Amygdala (tissue), 56 donors: ENCODE measurements at places on chromosomes 6 and 20.

GRCh38 chr6:48986845-48987244, 476.2 kb downstream of the MMUT start:
- DNase-seq, result no peak

- peak; percentile 61 for DNase-seq
Measured at GRCh38 chr6:26157251-26158075, 70.2 kb downstream of the HFE start.

DNA sequence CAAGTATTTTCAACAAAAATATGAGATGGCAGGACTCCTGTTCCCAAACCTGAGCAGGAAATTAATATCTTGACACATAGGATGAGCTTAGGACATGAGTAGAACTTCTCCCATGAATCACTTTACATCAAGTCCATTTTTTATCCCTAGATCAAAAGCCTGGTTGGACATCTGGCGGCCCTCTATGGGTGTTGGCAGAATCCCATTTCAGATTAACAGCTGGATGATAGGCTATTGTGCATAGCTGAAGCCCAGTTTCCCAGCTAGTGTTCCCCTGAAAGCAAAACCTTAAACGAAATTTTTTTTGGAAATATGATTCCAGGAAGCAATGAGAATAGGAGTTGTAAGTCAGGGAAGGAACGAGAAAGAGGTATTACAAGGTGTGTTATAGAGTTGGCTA, 449.4 kb upstream of the CHD6 start:
- no peak for DNase-seq

DNA sequence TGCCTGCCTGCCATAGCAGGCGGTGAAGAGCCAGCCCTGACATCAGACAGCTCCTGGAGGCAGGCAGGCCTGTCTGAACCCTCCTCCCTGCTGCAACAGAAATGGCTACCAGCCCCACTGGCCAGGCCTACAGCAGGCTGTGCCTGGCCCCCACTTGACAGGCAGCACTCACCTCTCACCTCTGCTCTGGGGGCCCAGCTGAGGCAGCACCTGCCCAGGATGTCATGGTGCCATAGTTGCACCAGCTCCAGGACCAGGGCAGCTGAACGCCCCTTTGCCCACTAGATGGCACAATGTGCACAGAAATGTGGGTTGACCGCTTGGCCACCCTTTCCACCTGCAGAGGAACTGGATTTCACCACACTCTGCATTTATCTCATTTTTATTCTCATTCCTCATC, 30.6 kb downstream of the MRPL14 start:
- peak; percentile 55 for DNase-seq

GRCh38 chr6:166989427-166990032, 9.7 kb upstream of the CEP43 start:
- DNase-seq, result no peak

DNA sequence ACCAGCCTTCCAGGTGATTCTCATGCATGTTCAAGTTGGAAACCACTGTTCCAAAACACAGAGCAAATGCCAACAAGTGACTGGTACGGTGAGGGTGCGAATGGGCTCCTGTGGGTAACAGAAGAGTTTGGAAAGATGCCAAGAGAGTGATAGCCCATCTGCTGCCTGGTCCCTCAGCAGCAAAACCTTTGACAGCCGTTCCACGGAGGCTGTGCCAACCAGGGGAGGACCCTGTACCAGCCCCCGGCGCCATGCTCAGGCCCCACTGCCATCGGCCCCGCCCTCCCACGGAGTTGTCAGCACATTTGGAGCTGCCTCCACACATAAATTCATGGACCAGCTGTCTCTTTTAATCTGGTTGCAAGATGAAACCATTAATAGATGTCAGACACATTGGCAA, 4.4 kb upstream of the PTPRT start:
- DNase-seq, result no peak

- no peak for DNase-seq
Measured at GRCh38 chr6:131197716-131198115, 62.4 kb downstream of the AKAP7 start.

GRCh38 chr20:63232235-63233060, 3.3 kb upstream of the BIRC7 start:
- no peak for DNase-seq

DNA sequence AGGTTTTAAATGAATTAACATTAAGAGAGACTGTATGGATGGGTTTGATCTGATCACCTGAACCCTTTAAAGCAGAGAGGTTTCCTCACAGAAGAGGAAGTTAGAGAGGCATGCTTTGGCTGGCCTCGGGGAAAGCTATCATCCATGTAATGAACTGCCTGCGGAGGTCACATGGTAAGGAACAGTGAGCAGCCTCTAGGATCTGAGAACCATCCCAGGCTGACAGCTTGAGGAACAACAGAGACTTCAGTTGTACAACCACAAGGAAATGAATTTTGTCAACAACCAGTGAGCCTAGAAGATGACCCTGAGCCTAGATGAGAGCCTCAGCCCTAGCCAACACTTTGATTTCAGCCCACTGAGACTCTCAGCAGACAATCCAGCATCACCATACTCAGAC, 2.9 kb upstream of the COL21A1 start:
- DNase-seq, result no peak

DNA sequence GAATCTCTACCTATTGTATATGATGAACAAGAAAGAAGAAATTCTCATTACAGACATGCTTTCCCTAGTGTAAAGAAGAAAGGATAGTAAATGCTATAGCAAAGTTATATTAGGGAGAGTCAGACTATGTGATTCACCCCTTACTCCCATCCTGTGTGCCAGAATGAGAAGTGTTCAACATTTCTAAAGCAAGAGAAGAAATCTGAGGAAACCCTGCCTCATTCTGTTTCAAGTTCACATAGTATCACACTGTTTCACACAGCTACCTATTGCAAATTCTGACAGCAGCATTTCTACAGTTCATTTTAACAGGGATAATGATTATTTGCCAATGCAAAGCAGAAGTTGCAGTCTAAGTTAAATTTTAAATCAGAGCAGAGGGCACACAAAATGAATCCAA, 267.2 kb upstream of the TCF21 start:
- DNase-seq, result no peak

DNA sequence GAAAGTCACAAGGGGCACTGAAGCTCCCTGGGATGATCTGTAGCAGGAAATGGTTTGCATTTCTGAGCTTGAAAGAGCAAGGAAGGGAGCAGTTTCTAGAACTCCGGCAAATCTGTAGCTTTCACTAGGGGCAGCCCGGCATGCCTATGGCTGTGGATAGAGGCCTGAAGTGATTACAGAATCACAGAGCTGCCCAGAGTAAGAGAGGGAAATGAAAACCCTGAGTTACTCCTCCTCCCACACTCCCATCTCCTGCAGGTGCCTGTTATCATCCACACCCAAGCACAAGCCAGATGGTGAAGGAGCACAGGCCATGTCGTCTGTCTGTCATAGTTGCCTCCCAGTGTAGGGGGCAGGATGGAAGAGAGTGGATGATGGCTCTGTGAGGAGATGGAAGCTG, 37.1 kb downstream of the HLA-F start:
- no peak for DNase-seq

- DNase-seq, result no peak
Measured at GRCh38 chr20:60096166-60096565, 137.9 kb downstream of the CDH26 start.

DNA sequence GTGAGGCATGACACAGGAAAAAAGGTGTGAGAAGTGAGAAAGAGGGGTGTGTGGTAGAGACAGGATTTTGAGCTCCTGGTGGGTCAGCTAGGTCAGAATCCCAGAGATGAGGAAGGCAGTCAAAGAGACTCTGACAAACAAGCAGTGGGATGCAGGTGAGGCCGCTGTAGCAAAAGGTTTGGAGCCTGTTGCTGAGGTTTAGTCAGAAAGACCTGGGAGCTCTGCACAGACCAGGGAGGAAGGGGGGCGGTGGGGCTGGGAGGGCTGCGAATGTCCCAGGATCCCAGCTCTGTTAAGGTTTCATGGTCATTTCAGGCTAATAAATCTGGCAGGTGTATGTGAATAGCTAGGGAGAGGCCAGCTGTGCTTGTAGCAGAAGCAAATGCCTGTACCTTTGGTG, 373.9 kb upstream of the SYNCRIP start:
- DNase-seq, result no peak

GRCh38 chr6:112202639-112203341, 51.6 kb downstream of the LAMA4 start:
- DNase-seq, result no peak

DNA sequence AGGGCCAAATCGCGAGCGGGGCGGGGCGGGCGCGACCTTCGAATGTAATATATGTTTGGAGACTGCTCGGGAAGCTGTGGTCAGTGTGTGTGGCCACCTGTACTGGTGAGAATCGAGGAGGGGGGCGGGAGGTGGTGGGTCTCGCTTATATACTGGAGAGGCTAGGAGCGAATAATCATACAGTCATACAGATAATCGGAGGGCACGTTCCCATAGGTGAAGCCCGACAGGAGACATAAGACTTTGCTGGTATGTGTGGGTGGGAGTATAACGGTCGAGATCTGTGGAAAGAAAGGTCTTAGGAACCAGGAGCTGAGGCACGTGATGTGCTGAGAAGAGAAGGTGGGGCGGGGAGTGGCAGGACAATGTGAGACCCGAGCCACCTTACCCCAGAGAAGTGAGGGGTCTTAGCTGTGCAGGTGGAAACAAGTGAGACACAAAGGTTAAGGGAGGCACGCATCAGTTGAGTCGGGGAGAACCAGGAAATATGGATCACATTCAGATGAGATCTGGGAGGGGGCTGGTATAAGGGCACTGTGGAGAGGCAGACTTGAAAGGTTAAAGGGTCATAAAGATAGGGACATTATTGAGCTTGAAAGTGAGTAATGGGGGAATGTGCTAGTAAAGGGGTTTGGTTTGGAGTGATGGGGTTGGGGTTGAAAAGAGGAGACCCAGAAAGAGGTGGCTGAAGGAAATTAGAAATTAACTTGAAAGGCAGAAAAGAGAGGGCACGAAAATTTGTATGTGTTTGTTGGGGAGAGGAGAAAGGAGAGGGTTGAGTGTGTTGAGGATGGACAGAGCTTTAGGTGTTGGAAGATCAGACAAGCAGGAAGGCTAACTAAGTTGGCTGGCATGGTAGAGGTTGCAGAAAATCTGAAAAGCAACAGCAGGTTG, 589 bp downstream of the RNF5 start:
- no peak for DNase-seq

- no peak for DNase-seq
Measured at GRCh38 chr20:63178889-63179686, 36.8 kb downstream of the YTHDF1 start.
